ENCODE measurements at places on chromosomes 6 and 20.

DNA sequence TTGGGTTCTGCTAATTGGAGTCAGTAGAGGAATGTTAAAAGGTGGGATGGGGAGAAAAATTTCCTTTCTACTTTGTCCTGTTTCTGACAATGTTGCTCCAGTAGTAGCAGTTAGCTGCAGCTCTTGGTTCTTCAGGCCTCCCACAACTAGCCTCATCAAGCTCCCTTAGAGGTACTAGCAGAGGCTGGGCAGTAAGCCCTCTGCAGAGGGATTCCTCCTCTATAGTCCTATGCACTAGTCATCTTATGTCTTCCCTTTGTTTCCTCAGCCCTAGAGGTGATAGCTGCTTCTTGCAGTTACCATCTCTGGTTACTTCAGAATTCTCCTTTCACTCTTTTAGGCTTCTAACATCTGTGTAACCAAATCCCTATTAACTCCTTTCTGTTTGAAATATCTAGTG is 99.8 kb downstream of the FILIP1 start:
- no peak for DNase-seq

- DNase-seq: no peak
Measured at GRCh38 chr6:1394514-1395463, 5.4 kb downstream of the FOXF2 start.

DNA sequence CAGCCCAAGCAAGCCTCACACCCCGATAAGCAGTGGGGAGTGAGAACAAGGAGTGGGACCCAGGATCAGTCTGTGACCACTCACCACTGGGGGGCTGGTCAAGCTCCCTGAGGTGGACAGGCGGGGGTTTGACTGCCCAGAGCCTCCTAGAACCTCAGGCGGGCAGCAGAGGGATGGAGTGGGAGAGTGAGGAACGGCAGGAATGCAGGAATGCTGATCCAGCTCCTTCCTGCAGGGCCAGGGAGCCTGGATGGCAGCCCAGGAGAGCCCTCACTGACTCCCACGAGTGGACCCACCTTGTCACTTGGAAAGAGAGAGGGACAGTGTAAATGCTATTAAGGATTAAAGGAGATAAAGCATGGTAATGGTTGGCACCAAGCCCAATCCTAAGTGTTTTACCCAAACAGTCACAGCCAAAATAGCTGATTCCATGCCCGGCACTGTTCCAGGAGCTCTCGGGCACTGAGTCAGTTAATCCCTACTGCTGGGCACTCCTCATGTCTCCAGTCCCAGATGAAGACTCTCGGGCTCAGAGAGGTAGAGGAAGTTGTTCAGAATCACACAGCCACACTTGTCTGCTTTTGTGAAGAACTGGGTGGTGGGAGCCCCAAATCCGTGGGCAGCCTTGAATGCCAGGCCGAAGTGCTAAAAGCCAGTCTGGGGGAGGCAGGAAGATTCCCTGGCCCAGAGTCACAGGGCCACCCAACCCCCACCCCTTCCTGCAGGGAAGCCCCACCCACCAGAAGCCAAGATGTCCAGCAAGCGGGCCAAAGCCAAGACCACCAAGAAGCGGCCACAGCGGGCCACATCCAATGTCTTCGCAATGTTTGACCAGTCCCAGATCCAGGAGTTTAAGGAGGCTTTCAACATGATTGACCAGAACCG is 3.1 kb downstream of the MYL9 start:
- peak; percentile 18 for DNase-seq

DNA sequence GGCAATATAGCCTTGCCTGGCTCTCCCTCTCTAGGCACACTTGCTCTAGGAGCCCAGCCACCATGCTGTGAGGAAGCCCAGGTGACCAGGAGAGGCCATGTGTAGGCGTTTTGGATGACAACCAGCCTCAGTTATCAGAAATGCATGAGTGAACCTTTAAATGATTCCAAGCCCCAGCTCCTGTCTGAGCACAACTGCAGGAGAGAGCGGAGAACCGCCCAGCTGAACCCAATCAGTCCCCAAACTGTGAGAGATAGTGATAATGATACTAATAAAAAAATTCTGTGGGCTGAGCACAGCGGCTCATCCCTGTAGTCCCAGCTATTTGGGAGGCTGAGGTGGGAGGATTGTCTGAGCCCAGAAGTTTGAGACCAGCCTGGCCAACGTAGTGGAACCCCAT is 83.8 kb upstream of the TOX2 start:
- no peak for DNase-seq

- peak; percentile 53 for DNase-seq
Measured at GRCh38 chr6:107132330-107132954, 17.1 kb upstream of the BEND3 start.

DNA sequence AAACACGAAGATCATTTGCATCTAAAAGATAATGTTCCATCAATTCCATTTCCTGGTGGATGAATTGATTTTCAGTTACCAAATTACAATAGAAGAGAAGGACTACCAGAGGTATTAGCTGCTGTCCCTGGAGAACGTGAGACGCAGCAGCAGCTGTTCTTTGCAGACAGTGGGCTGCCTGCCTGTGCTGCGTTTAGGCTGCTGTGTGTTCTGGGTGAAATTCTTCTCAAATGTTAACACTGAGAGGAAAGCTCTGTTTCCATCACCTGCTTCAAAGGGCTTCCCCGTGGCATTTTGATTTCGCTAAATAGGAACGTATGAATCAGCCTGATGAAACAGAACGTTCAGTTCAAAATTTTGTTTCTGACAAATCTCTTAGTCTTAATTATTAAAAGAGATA is 362.2 kb downstream of the C6orf118 start:
- no peak for DNase-seq

DNA sequence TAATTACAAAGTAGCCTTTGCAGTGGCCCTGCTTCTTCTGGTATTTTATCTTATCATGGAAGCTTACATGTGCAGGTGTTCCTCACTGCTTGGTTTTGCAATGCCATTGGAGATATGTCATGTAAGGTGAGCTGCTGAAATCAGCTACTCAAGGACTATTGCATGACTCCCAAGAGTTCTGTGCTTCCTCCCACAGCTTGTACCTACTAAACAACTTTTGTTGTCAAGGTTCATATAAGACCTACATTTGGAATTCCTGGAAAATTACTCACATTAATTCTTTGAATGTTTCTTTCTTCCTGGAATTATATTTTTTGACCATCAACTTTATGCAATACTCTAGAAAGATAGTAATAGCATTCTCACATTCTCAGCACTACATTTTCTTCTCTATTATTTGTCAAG is 427.5 kb upstream of the HSF2 start:
- DNase-seq: no peak

GRCh38 chr20:44592366-44592765 is 10.0 kb downstream of the PKIG start:
- DNase-seq: no peak

- DNase-seq: no peak
Measured at GRCh38 chr20:7856756-7857155, 83.5 kb downstream of the HAO1 start.

DNA sequence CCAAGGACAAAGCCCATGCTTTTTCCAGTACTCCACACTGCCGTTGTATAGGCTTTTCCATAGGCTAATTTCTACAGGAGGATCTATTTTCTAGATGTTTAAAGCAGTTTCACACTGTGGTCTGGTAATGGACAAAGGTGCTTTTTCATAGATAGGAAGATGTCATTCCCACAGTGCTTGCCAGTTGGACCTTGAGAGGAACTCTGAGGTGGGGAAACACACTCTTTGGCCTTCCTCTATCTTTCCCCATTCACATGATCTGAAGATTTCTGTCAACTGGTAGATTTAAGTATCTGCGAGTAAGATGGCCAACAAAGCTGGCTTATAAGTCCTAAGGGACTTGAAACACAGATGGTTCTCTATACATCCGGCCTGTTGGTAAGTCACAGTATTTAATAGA is 477.3 kb downstream of the UTRN start:
- DNase-seq: no peak

DNA sequence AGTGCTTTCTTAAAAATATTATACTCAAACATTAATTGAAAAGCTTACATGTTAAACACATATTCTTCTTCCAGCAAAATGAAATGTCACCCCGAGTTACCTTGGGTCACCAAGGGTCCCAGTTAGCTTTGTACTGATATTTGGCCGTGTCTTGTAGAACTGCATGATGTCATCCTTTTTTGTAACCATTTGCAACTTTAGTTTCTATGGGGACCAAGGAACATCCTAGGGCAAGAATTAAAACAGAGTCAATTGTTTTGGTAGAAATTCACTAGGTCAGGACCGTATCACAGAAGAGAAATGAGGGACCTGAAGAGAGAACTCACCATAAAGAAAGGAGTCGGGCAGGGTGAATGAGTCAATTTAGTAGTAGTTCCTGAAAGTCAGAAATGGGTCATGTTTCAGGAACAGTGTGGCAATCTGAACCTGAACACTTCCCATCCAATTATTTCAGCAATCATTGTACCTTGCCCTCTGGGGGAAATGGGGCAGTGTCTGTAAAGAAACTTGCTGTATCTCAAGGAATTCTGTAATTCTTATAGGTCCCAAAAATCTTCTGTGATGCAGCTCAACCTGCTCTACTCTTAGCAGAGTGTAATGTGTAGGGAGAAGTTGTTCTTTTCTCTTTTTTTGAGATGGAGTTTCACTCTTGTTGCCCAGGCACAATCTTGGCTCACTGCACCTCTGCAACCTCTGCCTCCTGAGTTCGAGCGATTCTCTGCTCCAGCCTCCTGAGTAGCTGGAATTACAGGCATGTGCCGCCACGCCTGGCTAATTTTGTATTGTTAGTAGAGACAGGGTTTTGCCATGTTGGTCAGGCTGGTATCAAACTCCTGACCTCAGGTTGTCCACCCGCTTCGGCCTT is 5.3 kb upstream of the AKAP7 start:
- DNase-seq: no peak

- DNase-seq: no peak
Measured at GRCh38 chr6:160248538-160248937, 10.1 kb downstream of the SLC22A2 start.

- DNase-seq: no peak
Measured at GRCh38 chr20:42191140-42191860, 573.1 kb upstream of the CHD6 start.

DNA sequence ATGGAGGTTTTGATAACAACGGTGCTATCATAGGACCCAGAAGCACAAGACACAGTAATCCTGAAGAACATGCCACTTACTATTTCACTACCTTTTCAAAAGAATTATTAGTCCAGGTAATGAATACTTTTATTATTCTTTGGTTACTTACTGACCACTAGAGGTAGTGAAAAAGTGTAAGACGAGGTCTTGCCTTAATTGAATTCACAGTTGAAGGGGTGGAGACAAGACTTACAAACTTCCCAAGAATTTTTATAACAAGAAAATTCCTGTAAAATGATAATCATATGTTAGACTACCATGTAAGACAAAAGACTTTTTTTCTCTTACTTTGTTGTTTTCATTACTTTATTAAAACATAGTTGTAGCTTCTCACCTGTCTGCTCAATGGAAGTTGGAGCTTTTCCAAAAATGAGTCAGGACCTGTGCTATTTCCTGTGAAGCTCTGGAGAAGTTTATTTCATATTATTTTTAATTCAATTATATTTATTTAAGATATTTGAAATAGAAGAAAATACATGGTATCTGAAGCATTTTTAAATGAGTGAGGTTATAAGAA is 52.4 kb downstream of the DOP1A start:
- DNase-seq: no peak

DNA sequence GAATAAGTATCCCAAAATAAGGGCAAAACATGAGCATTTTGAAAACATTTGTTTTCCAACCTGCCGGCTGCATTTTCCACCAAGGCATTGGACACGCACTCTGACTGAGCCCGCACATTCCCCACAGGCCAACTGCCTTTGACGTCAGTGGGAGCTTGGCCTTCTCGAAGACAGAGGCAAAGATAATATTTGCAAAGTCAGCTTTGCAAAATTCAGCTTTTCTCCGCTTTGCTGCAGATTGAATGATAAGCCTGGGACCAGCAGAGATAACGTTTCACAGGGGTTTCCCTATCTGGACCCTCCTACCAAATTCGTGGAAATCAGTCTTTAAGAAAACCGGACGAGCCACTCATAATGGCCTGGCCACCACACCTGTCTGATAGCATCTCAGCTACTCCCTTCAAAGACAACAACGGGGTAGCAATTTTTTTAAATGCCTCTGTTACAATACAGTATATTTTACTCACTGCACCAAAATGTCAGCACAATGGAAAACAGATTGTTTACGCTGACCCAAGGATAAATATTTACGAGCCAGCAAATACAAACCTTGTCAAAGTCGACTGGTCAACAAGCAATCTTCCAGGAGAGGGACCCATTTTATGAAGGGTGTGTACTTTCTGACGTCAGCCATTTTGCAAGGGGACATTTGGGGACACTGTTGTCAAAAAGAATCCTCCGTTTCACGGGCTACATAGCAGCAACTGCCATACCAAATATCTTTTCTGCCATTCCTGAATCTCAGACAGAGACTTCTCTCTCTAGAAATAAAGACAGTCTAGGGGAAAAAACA is 100.5 kb downstream of the TFAP2A start:
- DNase-seq: no peak

- DNase-seq: no peak
Measured at GRCh38 chr6:97812940-97813339, 529.9 kb upstream of the MMS22L start.

- DNase-seq: peak; percentile 73
Measured at GRCh38 chr6:72622094-72622940, 453 bp downstream of the KCNQ5 start.

GRCh38 chr6:125246566-125246965 is 55.2 kb downstream of the HDDC2 start:
- DNase-seq: no peak

DNA sequence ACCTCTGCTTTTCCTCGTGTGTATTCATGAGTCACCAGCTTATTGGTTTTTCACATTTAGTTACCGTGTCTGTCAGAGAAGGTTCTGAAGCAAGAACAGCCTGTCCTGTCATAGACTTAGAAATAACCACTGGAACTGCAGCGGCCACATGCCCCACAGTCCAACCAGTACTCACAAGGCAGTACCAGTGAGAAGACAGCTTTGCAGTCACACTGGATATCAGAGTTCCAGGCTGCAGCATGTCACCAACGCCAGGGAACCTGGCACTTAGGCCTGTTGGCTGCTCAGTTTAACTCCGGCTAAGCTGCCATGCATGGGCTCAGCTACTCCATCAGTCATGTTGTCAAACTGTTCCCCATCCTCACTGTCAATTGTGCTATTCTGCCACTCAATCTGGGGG is 40.1 kb downstream of the ADNP start:
- DNase-seq: no peak

DNA sequence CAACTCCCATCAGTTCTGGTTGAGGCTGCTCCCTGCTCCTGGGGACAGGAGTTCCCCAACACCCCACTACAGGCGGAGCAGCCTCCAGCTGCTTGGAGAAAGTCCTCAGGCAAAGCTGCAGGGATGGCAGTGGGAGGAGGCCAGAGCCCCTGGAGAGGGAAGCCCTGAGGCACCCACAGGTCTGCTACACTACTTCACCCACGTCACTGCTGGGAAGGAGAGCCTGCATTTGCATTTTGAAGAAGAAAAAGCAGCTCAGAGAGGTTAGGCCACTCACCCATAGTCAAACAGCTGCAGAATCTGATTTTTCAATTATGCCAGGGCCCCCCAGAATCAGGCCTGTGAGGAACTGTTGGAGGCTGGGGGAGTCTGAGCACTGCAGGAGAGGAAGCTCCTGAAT is 17.2 kb downstream of the BFSP1 start:
- no peak for DNase-seq

- no peak for DNase-seq
Measured at GRCh38 chr6:111764238-111765175, 108.7 kb downstream of the FYN start.

Data from NCI-H1105 treated with DMSO at 0.1 percent for 48 hours (cell line).